ENCODE measurements at places on chromosomes 16 and 17.

- DNase-seq, result no peak
Measured at GRCh38 chr16:79154086-79154485, 446.5 kb downstream of the MAF start.

- no peak for DNase-seq
Measured at GRCh38 chr17:42347198-42347597, 41.0 kb downstream of the STAT3 start.

DNA sequence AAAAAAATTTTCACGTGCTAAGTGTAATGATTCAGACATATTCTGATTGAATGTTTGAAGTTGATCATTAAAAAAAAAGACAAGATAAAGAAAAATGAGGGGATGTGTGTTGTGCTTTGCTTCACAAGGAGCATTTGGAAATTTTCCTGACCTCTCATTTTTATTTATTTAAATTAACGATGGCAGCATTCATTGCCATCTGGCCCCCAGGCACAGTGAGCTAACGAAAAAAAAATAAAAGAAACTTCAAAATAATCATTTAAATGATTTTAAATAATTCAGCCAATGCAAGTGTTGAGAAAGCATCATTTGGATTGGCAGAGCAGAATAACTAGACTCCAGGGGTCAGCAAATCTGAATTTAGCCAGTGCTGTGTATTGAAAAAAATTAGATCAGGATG lies 1037.2 kb downstream of the CDH11 start:
- DNase-seq, result no peak

DNA sequence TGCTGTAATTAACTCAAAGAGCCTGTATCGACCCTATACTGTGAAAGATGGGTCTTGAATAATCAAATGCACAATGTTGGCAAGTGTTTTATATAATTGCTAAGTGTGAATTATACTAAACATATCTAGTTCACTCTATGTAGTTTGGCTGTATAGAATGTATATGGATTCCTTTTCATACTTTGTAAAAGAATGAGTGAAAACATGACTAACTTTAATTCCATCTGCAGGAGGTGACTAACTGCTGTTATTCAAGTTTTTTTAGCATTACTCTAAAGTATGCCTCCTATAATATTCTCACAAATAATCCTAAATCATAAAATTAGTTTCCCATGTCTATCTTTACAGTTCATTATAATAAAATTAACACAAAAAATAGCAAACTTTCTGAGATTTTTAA lies 394.0 kb upstream of the MON1B start:
- DNase-seq, result no peak

DNA sequence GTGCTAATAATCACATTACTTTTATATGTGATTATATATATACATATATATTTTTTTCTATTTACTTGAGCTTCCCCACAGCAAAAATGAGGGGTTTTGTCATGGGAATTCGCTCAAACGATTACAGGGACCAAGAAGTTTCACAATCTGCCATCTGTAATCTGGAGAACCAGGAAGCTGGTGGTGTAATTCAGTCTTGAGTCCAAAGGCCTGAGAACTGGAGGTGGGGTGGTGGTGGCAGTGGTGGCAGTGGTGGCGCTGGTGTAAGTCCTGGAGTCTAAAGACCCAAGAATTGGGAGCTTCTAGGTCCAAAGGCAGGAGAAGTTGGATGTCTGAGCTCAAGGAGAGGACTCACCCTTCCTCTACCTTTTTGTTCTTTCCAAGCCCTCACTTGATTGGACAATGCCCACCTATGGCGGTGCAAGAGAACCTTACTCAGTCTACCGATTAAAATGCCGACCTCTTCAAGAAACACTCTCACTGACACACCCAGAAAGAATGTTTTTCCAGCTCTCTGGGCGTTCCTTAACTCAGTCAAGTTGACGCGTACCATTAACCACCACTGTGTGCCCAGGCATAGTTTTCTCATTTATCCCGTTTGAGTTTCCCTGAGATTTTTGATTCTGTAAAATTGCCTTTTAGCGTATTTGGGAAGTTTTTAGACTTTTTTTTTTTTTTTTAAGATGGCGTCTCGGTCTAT lies 31.9 kb downstream of the POLR2A start:
- DNase-seq, result no peak

DNA sequence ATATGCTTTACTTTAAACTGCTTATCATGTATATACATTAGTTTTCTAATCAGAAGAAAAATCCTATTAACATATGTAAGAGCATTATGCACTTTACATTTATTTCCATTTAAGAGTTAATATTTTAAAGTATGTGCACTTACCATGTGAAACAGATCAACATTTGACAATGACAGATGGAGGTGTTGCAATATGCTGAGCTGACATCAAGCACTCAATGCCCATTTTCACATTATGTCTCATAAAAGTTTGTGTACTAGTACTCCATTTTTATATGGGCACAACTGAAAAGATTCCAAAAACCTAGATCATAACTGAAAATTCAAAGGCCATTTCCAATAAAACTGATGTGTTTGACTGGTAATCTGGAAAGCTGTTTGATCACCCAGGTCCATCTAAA lies 420.9 kb upstream of the SOX9 start:
- DNase-seq, result no peak

DNA sequence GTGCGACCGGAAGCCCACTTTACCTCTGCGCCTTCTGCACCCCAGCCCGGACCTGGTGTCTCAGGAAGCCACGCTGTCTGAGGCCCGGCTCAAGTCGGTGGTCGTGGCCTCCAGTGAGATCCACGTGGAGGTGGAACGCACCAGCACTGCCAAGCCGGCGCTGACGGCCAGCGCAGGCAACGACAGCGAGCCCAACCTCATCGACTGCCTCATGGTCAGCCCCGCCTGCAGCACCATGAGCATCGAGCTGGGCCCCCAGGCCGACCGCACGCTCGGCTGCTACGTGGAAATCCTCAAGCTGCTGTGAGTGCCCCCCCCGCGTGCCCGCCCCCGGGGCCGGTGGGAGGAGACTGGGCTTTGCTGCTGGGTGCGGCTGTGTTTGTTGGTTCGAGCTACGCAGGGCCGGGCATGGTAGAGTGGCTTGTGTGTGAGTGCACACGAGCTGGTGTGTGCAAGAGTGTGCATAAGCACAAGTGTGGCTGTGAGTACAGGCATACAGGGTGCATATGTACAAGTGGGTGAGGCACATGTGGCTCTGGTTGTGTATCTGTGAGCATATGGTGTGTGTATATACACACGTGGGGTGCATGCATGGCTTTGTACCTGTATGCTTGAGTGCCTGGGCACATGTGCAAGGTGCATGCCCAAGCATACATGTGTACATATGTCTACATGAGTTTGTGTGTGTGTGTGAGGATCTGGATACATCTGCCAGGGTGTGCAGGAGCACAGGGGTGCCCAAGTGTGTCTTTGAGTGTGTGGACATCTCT lies 100.6 kb upstream of the PLCG2 start:
- DNase-seq, result no peak

- no peak for DNase-seq
Measured at GRCh38 chr16:56558024-56558747, 6.7 kb upstream of the MT4 start.

GRCh38 chr16:11032922-11033291 lies 88.5 kb downstream of the CLEC16A start:
- DNase-seq, result no peak

DNA sequence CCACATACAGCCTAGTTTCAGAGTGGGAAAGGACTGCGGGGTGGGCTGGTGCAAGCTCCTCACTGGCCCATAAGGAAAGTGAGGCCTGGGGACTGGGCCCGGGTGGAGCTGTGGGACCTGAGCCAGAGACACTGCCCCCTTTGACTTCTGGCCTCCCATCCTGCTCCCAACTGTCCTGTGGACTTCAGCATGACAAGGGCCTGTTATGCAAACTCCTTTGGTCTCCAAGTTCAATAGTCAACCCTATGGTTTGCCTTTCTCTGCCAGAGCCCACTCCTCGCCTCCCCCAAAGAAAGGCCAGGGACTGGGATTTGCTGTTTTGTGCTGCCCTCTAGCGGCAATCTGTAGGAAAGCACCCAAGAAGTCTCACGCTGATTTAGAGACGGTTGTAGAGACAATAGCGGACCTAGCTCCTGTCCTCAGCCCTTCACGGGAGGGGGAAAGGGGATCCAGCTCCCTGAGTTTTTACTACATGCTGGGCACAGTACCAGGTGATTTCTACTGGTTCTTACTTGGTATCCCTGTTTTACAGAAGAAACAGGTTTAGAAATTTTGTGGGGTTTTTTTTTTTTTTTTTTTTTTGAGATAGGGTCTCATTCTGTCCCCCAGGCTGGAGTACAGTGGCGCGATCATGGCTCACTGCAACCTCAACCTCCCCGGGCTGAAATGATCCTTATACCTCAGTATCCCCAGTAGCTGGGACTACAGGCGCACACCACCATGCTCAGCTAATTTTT lies 1.2 kb upstream of the TLCD3B start:
- peak; percentile 82 for DNase-seq

GRCh38 chr16:80202831-80203413 lies 337.9 kb upstream of the DYNLRB2 start:
- no peak for DNase-seq

DNA sequence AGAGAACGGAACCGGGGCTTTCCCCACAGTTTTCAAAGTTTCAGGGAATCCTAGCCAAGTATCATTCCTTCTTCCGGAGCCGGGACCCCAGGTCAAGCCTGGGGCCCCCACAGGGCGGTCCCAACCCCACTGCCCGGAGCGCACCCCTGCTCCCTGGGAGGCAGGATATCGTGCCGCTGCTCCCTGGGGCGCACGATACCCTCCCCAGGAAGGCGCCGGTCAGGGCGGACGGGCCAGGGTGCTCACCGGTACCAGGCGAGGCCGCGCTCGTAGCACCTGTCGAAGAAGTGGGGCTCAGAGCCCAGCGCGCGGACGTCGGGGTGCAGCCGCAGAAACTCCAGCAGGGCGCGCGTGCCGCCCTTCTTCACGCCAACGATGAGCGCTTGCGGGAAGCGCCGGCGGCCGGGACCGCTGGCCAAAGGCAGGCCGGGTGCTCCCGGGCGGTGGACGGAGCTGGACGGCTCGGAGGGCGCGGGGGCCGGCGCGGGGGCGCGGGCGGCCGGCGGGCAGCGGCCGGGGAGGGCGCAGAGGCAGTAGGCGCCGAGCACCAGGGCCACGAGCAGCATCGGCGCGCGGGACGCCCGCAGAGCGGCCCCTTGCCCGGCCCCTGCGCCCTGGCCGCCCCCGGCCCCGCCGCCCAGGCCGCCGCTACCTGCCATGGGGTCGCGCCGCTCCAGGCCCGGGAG lies 407 bp downstream of the HS3ST6 start:
- DNase-seq, result no peak

DNA sequence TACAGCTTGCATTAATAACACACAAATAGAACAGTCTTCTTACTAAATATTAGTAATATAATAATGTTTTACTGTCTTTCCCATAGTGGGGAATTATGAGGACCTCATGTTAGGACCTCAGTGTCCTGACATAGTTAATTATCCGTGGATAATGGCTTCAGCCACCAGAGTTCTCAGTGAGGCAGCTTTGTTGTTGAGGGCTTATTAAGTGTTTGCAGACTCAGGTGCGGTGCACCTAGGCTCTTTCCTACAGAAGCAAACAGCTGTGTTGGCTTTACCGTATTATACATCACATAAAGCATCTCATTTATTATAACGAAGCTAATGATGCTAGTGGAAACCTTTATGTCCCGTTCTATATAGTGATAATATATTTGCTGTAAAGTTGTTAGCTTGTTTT lies 246.7 kb downstream of the FTO start:
- no peak for DNase-seq

DNA sequence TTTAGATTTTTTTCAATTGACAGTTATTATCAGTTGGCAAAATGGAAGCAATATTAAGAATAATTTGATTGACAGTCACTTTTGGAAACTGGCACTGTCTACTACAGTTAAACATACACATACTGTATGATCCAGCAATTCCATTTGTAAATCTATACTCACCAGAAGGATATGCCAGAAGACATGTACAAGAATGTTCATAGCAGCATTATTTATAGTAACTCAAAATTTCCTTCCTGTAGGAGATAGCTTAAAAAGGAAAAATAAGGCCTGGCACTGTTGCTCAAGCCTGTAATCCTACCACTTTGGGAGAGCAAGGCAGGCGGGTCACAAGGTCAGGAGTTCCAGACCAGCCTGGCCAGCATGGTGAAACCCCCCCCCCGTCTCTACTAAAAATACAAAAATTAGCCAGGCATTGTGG lies 89.3 kb downstream of the VMP1 start:
- DNase-seq, result no peak

- no peak for DNase-seq
Measured at GRCh38 chr16:14345512-14346115, 274.5 kb downstream of the MRTFB start.

- DNase-seq, result no peak
Measured at GRCh38 chr17:7191069-7191468, 11.9 kb upstream of the ASGR1 start.

GRCh38 chr17:20955427-20956323 lies 87.1 kb downstream of the USP22 start:
- DNase-seq, result no peak

DNA sequence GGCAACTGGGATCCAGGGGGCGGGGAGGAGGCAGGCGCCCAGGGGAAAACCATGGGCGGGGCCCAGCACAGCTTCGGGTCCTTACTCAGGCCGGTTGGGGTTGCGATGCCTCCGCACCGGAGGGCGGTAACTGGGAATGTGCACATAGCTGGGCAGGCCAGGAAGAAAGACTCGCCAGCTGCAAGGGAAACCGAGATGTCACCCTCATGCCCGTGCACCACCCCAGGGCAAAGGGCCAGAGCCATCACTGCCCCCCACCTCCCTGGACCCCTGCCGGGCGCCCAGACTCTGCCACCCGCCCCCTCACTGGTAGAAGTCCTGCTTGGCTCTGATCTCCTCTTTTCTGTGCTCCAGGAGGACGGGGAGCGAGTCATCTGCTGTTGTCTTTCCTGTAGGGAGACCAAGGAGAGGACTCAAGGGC lies 6.7 kb downstream of the ALOX12B start:
- DNase-seq, result no peak

DNA sequence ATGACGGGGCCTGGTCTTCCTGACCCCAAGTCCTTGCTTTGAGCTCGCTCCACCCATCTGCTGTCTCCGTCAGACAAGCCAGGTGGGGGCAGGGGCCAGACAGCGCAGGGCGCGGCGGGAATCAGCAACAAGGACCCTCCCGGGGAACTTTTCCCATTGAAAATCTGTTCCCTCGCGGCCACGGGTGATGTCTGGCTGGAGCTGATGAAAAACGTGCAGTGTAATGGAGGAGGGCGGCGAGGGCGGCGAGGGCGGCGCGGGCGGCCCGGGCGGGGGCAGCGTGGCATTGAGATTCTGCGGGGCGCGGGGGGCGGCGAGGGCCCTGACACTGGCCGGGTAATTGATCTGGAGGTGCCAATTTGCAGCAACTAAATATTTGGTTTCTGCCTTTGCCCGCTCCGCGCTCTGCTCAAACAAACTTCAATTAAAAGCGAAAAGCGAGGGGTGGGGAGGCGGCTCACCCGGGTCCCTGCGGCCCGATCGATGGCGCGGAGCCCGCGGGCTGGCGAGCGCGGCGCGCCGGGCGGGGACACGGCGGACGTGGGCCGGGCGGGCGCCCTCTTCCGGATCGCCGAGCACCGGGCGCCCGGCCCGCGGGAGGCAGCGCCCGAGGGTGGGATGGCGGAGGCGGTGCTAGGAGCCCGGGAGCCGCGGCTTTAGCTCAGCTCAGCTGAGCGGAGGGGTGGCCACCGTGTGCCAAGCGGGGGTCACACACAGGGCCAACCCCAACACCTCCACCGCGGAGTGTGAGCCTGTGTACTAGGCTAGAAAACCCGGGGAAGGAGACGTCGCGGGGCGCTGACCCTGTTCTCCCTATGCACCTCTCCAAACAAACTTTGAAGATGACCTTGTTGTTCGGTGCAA lies 32.4 kb downstream of the DCAKD start:
- peak; percentile 40 for DNase-seq

Data from hematopoietic multipotent progenitor cell (in vitro differentiated cells).